ENCODE measurements at places on chromosomes 1 and 21. TPM values are rescaled to one million over a fixed set of nuclear protein-coding genes. Genes with fewer than 3 reads are reported as not detected.

The DNAJC6 gene
- total RNA-seq, result 14.5 TPM

The CENPF gene
- total RNA-seq, result 29.5 TPM

The ZMYND12 gene
- total RNA-seq, result 0.32 TPM

The TMEM269 gene
- not detected for total RNA-seq

The ANKRD35 gene
- 0.06 TPM for total RNA-seq

The KAZN gene
- total RNA-seq, result 2.8 TPM

The EXO5 gene
- total RNA-seq, result 9.0 TPM

The ERG gene
- 39.3 TPM for total RNA-seq
